Suprapubic skin (tissue), 4 donors: ENCODE measurements at places on chromosomes 2 and 18.

GRCh38 chr2:56682397-56682760, 498.6 kb downstream of the CCDC85A start:
- DNase-seq: no peak

- no peak for DNase-seq
Measured at GRCh38 chr18:58862851-58863538, 1.7 kb upstream of the ZNF532 start.

- DNase-seq: no peak
Measured at GRCh38 chr18:72233106-72233505, 311.0 kb downstream of the CBLN2 start.

DNA sequence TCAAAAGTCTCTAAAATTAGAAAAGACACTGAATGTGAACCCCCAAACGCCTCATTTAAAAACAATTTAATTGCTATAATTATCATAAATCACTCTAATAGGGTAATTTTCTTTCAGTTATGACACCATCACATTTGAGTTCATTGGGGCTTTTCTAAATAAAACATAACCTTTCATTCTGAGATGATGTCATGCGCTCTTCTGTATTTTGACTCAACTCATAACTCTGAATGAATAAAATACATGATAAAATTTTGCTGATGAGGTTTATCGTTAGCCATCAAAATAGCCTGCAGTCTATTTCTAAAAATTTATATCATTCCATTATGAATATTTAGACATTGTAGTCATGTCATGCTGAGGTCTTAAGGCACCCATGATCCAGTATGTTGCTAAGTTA, 1099.7 kb downstream of the SUCLG1 start:
- DNase-seq: no peak

DNA sequence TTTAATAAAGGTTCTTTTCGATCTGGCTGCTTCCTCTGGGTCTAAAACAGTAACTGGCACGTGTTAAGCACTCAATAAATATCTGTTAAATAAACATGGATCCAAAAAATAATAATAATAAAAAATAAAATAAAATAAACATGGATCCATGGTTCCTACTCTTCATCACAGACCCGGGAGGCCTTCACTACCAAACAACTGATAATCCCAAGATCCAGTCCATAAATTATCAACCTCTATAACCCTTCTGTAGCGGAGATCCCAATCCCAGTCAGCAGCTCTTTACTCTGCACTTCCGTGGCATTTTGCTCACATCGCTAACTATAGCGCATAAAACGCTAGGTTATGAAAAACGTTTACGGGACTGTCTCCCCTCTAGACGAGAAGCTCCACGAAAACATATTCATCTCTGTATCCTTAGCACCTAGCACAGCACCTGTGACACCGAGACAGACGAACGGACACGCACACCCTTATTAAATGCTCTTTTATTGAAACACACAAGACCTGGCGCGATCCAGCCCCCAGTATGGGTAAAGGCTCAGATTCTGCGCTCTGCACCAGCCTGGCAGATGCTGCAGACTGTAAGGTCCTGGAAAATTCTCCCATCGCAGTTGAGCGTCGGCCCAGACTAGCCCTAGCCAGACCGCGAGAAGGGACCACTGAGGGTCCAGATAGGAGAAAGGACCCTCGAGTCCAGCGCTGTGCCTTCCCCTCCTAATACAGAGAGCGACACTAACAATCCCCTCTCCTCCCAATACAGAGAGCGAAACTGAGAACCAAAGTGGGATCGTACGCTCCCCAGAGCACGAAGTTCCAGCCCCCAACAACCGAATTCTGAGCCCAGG, 770 bp downstream of the NBAS start:
- DNase-seq: no peak

DNA sequence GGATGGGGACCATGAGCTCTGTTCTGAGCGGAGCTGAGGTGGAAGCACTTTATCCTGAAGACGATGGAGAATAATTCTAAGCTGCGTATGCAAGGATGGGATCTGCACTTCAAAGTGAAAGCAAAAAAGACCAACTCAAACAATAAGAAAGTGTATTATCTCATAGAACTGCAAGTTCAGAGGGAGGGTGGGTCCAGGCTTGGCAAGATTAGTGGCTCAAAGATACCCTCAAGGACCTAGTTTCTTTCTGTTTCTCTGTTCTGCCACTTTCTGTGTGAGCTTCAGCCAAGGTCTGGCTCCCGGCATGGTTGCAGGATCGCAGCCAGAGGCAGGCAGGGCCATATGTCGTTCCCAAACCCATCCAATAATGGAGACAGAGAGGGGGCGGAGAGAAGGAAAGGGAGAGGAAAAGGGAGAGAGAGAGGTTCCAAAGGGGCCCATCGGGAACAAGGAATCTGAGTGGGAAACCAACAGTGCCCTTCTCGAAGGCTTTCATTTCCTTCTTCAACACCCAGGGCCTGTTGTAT, 169.2 kb upstream of the NCK2 start:
- no peak for DNase-seq

DNA sequence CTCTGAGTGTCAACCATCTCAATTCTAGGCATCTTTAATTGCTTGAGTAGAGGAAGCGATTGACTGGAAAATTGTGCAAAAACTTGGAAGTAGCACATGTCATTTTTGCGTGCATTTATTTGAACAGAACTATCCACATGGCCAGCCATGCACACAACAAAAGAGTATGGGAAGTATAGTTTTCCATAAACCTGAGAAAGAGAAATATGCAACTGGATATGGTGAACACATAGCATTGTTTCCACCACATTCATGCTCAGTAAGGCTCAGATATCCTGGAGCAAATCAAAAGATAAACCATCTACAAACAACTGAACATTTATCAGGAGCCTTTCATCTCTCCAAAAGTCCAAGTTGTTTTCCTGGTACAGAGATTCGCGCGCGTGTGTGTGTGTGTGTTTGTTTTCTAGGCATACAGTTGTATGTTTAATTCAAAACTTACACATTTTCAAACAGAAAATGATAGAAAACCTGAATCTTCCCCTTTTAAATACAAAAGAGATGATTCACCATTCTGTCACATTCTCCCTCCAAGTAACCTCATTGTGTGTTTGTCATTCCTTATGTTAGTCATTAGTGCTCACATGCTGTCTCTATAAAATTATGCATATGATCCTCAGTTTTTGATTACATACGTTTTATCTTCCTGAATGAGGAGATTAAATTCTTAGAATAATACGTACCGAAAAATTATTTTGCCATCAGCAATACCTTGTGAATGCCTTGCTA, 780.4 kb upstream of the NRXN1 start:
- no peak for DNase-seq

- no peak for DNase-seq
Measured at GRCh38 chr2:218999021-218999880, 6.0 kb upstream of the CRYBA2 start.

DNA sequence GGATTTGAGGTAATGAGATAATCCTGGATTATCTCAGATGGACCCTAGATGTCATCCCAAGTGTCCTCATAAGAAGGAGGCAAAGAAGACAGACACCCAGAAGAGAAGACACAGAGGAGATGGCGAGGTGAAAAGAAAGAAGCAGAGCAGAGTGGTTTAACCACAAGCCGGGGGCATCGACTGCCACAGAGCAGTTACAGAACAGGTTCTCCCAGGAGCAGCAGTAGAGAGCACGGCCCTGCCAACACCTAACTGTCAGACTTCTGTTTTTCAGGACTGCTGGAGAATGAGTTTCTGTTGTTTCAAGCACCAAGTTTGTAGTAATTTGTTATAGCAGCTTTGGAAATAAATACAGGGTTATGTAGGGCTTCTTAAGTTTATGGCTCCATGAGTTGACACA, 437.0 kb downstream of the THSD7B start:
- DNase-seq: no peak

GRCh38 chr2:154488801-154489200, 209.7 kb upstream of the KCNJ3 start:
- no peak for DNase-seq

DNA sequence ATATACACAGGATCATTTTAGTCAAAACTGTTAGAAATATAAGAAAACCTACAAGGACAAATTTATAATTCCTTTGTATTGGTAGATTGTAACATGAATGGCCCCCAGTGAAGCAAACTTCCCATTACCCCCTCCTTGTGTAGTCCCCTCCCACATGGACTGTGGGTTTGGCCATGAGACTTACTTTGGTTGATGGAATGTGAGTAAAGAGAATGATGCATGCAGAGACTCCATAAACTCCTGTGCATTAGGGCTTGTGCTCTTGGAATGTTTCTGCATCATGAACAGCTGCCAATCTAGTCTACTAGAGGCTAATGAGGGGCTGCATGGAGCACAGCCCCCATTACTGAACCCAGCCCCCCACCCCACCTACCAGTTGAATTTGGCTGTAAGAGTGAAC, 8.3 kb upstream of the TGFA start:
- no peak for DNase-seq

- DNase-seq: no peak
Measured at GRCh38 chr18:10402871-10403559, 51.4 kb upstream of the APCDD1 start.

- DNase-seq: no peak
Measured at GRCh38 chr2:181574321-181574720, 82.6 kb downstream of the CERKL start.

DNA sequence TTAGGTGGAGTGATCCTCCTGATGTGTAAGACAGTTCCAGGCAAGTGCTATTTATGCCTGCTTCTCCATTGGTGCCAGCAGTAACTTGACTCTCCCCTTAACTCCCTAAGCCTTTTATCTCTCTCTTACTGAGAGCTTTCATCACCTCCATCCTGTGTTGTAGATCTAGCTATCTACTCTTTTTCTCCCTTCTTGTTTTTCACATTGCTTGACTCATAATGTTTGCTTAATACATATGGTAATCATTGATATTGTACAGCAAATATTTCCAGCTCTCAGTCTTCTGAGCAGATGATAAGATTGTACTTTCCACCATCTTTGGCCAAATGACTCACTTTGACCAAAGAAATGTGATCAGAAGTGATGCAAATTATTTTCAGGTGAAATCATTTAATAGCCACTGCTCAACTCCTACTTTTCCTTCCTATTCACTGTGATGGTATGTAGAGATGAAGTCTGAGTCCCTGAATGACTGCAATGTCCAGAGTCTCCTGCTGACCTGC, 165.0 kb downstream of the PLCL1 start:
- DNase-seq: no peak

DNA sequence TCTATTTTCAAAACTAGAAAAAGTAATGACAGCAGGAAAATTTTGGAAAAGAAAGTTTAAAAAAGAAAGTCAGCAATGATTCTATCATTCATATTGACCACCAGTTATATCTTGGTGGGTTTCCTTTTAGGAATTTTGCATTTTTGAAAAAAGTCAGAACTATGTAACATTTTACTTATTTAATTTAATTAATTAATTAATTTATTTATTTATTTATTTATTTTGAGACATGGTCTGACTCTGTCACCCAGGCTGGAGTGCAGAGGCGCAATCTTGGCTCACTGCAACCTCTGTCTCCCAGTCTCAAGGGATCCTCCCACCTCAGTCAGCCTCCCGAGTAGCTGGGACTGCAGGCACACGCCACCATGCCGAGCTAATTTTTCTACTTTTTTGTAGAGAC, 149.9 kb upstream of the ACAA2 start:
- no peak for DNase-seq

DNA sequence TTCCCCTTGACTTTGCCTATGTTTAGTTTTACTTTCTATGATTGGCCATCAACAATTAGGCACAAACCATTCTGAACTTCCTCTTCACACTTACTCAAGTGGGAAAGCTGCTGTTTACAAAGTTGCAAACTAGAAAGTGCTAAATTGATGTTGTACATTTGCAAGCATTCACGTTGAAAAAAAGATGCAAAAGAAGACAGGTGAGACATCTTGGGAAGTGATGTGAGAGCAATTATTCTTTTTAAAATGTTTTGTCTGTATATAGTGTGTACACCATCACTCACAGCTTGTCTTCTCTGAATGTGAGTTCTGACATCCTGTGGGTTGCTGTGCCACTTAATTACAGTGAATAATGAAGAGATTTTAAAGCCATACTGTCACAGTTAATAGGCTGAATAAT, 874.1 kb upstream of the LRATD1 start:
- no peak for DNase-seq

DNA sequence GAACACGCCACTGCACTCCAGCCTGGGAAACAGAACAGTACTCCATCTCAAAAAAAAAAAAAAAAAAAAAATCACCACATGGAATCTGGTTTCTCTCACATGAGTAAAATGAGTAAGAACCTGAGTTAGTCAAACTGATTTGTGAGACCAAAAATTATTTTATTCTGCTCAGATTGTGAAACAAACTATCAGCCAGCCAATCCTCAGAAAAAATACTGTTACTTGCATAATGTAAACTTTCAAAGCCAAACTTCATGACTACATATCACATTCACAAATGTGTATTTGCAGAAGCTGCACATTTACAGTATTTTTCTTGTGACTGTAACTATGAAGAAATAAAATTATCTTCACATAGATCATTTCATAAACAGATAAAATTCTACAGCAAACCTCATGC, 23.2 kb downstream of the SUMO1 start:
- DNase-seq: no peak

DNA sequence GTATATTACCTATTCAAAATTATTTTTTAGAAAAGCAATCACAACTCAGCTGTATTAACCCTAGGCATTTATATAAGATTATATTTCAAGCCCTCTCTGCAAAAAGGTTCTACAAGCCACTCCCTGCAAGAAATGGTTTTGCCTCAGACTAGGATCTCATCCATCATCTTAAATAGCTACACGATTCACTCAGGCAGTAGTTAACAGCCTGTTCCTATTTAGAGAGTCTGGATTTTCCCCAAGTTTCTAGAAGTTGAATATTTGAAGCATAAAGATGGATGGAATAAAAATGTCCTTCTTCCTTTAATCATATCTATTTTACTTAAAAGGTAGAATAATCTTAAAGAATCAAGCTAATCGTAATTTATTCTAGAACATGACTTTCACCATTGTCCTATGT, 167.1 kb upstream of the STK17B start:
- DNase-seq: no peak

GRCh38 chr2:70354264-70354949, 52.5 kb upstream of the FAM136A start:
- DNase-seq: no peak

DNA sequence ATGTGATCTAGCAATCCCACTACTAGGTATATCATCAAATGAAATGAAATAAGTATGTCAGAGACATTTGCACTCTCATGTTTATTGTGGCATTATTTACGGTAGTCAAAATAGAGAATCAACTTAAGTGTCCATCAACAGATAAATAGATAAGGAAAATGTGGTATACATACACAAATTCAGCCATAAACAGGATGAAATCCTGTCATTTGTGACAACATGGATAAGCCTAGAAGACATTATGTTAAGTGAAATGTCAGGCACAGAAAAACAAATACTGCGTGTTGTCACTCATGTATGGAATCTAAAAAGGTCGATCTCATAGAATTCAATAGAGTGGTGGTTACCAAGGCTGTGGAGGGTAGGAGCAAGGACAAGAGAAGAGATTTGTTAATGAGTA, 22.1 kb upstream of the CBLN2 start:
- DNase-seq: no peak

GRCh38 chr2:85642725-85643124, 25.3 kb downstream of the SFTPB start:
- peak; percentile 21 for DNase-seq

- peak; percentile 65 for DNase-seq
Measured at GRCh38 chr2:241773511-241774418, 2.9 kb upstream of the GAL3ST2 start.
